Dorsolateral prefrontal cortex (tissue), 122 donors: ENCODE measurements at places on chromosomes 16 and 17.

DNA sequence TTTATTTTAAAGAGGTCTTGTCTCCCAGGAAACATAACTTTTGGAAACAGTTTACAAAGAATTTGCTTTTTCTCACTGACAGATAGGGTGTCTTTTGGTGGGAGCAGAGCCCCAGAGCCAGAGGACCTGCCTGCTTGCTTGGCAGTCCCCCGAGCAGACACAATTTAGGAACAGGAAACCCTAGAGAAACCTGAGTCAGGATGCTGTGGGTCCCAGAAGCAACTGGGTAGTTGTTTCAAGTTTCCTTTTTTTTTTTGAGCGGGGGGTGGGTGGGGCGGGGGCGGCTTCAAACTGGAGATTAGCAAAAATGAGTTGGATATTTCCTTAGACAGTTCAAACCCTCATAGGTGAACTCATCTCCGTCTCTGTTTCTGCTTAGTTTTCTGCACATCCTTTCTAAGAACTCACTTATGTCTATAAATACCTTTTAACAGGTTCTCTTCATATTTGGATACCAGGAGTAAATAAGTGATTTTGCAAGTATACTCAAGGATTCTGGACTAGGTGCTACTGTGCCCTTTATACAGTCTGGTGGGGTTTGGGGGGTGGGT is 135.1 kb downstream of the PRKCA start:
- DNase-seq: no peak

- DNase-seq: no peak
Measured at GRCh38 chr16:28312327-28312726, 20.0 kb downstream of the SBK1 start.

DNA sequence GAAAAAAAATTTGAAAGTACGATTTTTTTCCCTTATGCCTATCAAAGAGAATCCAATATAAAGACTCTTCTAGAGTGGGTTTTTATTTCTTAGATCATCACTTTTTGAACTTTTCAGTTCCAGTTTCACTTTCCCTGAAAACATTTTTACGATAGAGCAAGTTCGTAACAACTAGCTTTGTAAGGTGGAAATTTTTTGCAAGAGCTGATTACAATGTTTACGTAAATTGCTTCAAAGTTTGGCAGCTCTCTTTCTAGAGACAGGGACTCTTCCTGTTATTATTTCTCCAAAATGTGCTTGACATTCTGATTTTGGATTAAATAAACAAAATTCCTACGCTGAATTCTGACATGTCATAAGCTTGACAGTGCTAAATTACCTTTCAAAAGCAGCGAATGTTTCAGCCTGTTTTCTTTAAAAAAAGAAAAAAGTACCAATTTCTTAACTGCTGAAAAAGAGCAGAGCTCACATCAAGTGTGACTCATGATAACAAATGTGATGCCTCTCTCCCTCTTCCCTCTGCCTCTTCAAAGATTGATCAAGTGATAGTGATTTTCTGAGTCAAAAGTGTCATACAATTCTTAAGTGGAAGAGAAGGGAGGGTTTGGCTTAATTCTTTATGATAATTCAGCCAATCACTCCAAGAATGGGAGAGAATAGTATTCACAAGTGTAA is 175.2 kb downstream of the KCNJ2 start:
- DNase-seq: no peak

DNA sequence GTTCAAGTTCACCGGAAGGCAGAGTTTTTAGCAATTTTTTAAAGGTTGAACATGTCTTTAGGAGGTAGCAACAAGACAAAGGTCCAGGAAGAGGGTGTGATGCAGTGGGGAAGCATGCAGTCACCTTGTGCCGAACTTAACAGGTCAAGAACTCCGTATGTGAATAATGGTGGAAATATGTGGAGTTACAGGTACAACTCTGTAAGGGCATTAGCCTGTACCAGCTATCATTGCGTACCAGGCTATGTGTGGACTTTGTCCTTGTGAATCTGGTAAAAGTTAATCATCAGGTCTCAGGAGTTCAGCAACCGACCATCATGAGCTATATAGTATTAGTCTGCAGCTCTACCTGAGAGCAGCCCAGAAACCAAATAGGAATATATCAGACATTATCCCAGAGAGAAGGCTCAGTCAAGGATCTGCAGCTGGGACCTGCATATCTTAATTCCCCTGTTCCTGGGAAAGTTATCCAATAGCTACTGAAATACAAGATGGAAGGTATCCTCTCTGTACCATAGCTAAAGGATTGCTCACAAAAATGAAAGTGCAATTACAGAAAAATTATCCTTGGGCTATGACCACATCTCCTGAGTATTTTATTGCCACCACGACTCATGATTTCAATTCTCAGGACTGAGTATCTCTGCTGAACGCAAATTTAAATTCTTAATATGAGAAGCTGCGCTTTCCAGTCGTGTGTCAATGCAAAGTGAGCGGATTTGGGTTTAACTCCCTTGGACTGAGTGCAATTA is 469.3 kb downstream of the CDH13 start:
- no peak for DNase-seq

GRCh38 chr16:88649924-88650748 is 717 bp downstream of the CYBA start:
- DNase-seq: no peak

DNA sequence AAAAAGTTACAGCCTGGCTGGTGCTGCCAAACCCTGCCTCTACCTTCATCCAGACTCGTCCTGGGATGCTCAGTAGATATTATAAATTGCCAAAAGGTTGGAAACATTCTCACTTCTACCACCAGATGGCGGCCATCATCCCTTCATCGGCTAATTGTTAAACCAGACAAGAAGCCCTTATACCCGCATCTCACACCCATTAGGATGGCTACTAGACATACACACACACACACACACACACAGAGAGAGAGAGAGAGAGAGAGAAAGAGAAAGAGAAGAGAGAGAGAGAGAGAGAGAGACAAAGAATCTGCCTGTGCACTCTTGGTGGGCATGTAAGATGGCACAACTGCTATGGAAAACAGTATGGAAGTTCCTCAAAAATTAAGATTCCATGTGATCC is 15.0 kb upstream of the SCIMP start:
- DNase-seq: peak; percentile 43

DNA sequence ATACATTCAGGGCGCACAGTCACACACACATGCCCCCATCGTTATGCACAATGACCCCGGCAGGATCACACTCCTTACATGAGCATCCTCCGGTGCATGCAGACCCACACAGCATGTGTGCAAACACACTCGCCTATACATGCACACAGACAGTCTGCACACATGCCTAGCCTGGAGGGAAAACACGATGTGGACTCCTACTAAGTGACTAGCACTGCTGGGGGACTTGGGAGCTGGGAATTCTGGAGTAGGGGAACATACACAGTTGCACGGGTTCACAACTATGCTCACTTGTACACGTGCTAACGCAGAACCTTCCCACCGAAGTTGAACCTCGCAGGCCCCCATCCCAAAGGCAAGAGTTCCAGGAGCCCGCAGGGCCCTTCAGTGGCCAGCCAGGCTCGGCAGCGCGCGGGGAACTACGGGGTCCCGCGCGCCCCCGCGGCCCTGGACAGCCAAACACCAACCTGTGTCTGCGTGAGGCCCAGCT is 2.0 kb downstream of the DLX3 start:
- no peak for DNase-seq

GRCh38 chr16:4241258-4241927 is 487 bp downstream of the SRL start:
- no peak for DNase-seq

DNA sequence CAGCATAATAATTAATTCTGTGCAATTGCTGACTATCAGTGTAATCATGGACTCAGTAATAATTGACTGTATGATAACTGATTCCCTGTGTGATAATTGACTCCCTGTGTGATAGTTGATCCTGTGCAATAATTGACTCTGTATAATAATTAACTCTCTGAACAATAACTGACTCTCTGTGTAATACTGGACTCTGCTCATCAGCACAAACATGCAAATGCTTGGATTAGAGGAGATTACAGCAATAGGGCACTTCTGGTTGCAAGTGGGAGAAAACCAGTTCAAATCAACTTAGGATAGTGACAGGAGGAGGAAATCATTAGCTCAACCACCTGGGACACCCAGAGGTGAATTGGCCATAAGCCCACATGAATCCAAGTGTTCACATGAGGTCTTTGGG is 582.1 kb downstream of the RBFOX1 start:
- no peak for DNase-seq

DNA sequence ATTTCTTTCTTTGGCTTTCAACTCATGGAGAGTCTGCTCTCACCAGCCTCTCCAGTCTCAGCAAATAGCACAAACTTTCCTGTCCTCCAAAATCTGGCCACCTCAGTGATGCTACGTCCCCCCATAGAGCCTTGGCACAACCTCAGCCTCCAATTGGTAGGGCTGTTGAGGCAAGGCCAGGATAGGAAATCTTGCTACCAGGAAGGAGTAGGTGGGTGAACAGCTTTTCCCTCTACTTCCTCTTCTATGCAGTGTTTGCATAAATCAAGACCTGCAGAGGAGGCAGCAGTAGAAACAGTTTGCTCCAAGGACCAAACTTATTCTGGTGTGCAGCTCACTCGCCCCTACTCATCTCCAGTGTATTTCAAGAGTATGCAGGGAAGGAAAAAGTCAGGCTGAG is 701 bp upstream of the DPEP2 start:
- DNase-seq: no peak

DNA sequence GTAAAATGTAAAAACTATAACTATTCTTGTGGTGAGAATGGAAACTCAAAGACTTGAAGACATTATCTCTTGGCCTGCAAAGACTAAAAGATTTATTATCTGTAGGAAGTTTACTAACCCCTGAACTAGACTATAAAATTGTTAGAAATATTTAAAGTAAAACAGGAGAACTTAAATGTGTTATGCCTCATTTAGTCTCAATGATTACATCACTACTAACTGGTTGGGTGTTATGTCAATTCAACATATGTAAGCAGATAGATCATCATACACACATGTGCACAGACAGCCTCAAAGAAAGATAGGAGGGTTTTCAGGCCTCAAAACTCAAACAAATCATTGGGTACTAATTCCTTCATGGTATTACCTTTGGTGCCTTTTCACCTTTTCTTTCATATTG is 7.6 kb downstream of the STX8 start:
- no peak for DNase-seq

GRCh38 chr16:29849505-29849904 is 13.5 kb downstream of the CDIPT start:
- no peak for DNase-seq

GRCh38 chr17:21171309-21171922 is 42.5 kb downstream of the TMEM11 start:
- no peak for DNase-seq

- DNase-seq: no peak
Measured at GRCh38 chr16:15751940-15752339, 101.9 kb downstream of the NDE1 start.

GRCh38 chr16:68519225-68519745 is 19.8 kb upstream of the ZFP90 start:
- DNase-seq: no peak
